Activated CD4-positive, alpha-beta T cell treated with anti-CD3 and anti-CD28 coated beads, Interleukin-2, amount 50 U/mL, for 1 hour (primary cell): ENCODE measurements at places on chromosomes 11 and 22.

DNA sequence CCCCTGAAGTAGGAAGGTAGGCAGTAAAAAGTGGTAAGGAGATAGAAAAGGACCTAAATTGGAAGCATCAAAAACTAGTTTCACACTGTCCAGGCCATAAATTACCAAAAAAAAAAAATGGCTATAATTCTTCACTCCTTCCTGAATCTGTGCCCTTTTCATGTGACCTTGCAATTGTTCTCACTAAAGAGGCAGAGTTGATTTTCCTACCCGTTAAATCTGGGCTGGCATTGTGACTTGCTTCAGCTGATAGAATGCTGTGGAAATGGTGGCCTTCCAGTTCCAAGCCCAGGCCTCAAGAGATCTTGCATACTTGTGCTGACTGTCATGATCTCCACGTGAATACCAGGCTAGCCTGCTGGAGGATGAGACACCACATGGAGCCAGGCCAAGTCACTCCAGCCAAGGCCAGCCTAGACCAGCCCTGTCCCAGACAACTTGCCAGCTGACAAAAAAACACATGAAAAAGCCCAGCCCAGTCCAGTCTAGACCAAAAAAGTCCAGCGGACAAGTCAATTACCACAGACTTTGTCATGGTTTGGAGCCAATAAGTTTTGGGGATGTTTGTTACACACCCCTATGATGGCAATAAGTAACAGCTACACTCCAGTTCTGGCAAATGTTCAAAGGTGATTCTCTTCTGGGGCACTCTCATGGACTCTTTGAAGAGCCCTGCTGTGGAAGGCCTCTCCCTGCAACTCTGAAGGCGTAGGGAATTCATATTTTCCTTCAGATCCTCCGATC is 51.4 kb upstream of the NUP50 start:
- DNase-seq = no peak

- DNase-seq = no peak
These were observed 26.4 kb upstream of the ADORA2A start for GRCh38 chr22:24400726-24401596.

GRCh38 chr11:2096919-2097301 is 42.3 kb downstream of the IGF2 start:
- no peak for DNase-seq

- no peak for DNase-seq
These were observed 134.5 kb upstream of the FIBIN start for GRCh38 chr11:26859416-26859815.

DNA sequence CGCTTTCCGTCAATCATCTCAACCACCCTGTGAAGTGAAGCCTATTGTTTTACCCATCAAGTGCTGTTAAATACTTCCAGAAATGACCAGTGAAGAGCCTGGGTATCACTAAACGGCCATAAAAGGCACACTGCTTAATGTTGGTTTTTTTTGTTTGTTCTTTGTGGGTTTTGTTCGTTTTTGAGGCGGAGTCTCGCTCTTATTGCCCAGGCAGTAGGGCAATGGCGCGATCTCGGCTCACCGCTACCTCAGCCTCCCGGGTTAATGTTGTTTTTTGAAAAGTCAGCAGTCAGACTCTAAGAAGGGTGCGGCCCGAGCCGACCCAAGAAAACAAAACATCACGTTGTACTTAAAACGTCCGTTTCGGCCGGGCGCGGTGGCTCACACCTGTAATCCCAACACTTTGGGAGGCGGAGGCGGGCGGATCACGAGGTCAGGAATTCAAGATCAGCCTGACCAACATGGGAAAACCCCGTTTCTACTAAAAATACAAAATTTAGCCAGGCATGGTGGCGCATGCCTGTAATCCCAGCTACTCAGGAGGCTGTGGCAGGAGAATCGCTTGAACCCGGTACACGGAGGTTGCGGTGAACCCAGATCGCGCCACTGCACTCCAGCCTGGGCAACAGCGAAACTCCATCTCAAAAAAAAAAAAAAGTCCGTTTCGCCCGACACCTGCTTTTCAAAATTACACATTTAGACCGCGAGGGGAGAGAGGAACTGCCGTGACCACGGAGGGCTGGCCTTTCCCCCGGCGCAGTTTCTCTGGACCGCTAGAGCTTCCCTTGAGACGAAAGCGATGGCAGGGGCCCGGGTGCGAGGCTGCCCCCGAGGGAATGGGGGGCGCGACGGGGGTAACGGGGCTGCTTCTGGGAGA is 714 bp downstream of the CD59 start:
- DNase-seq = peak; percentile 42

GRCh38 chr11:78708388-78708787 is 133.7 kb upstream of the NARS2 start:
- no peak for DNase-seq

- DNase-seq = no peak
These were observed 6.4 kb downstream of the FGF19 start for GRCh38 chr11:69697469-69697843.

- peak; percentile 77 for DNase-seq
These were observed at the start of gene TMEM184B for GRCh38 chr22:38272373-38273134. TMEM184B (minus strand) TSS chr22:38273010; CDS start chr22:38247961, 25,049 bp downstream.

GRCh38 chr11:34926101-34926830 is 9.8 kb downstream of the PDHX start:
- DNase-seq = no peak
